ENCODE measurements at places on chromosomes 3 and 15.
A peak's percentile ranks its signal among the peaks of the same experiment; 100 is the strongest.

DNA sequence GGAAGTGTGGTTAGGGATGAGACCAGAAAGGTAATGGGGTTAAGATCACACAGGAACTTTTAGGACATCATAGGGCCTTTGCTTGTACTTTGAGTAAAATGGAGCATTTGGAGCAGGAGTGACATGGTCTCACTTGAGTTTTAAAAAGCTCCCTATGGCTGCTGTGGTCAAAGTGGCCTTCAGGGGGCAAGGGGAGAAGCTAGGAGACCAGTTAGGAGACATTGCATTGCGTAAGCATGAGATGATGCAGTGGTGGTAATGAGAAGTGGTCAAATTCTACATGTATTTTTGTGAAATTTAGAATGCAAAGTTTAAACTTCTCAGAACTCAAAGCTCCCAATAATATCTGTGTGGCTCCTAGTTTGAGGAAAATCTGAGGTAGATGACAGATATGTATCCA lies 27.9 kb downstream of the MED12L start:
- DNase-seq = no peak

DNA sequence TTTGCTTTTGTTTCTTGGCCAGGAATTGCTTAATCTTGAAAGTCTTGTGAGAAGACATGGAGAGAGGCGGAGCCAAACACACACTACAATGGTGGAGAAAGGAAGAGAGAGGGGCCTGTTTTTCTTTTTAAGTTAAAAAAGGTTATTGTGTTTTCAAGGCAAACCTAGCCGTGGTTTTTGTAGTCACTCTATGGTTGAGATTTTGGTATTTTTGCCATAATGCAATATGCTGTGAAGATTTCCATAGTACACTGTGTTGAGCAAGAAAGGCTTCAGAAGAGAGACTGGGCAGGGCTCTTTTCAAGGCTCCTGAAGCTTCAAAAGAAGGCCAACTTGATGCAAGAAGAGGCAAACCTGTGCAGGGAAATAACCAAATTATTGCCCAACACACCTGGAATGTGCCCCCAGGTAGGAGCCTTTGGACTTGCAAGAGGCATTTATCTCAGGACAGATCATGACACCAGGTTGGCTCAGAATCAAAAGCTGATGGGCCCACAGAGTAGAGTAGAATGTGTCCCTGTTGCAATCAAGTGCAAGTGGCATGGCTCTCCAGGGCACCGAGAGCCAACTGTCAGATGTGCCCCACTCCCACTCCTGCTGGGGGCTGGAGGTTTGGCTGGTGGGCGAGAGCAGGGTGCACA lies 22.1 kb downstream of the AMOTL2 start:
- DNase-seq = no peak

GRCh38 chr3:128698211-128699047 lies 27.6 kb upstream of the RAB7A start:
- no peak for DNase-seq

- DNase-seq = no peak
Observed at GRCh38 chr3:151911462-151911861, 38.0 kb downstream of the SUCNR1 start.

- no peak for DNase-seq
Observed at GRCh38 chr3:187398955-187399354, 30.8 kb downstream of the RTP4 start.

DNA sequence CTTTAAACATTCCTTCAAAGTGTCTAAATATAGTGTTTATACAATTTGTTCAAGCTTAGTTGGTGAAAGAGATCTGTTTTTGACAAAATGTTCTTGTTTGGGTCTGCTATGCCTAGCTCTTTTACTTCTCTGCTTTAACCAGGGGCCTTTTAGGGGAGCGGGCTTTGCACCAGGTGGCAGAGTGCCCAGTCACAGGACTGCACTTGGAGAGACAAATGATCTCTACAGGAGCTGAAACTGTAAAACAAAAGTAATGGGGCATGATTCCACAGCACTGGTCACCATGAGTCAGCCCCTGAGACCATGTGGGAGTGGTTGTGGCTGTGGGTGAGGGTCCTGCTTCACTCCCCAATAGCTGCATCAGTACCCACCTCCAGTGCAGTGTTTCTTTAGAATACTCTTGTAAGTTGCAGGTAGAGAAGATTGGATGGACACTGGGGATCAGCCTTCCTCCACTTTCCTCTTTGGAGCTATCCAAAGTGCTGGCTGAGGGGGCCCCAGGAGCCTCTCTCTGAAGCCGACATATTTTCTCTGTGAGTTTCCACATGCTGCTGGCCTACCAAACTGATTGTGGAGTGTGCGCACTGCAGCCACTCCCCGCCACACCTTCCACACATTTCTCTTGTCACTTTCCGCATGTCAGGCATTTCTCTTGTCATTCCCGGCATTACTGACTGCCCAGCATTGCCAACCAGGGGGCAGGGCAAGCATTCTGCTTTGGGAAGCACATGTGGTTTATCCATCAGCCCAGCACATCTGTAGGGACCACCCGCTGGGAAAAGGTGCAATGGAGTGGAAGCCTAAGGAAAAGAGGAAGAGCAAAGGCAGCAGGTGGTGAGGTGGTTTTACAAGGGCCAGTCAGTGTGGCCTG lies 110.0 kb downstream of the EPHB1 start:
- no peak for DNase-seq

DNA sequence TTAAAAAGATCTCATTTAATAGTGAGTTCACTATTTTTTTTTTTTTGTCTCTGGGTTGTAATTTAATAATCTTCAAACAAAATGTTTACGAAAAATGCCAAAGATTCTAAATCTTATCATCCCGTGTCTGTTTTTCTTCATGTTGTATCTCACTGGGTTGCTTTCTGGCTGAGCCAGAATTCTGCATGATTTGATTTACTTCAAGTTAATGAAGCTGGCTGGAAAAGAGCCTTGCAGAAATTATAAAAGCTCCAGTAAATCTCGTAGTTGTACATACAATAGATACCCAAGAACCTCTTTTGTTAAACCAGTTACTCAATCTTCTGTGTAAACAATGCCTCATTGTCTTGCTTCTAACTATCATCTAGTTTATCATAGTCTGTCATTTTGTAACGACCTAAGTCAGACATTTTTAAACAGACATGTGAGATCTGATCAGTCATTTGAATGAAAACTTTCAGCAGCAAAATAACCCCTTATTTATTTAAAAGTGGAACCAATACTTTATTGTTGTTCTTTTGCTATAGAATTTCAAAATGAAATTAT lies 249.0 kb downstream of the MCTP2 start:
- no peak for DNase-seq

- DNase-seq = no peak
Observed at GRCh38 chr15:94815110-94815731, 583.9 kb downstream of the MCTP2 start.

- DNase-seq = no peak
Observed at GRCh38 chr3:145719114-145719513, 441.9 kb downstream of the PLOD2 start.

GRCh38 chr15:54109014-54109413 lies 130.8 kb downstream of the UNC13C start:
- no peak for DNase-seq

- DNase-seq = no peak
Observed at GRCh38 chr3:113847664-113848461, 9.3 kb downstream of the GRAMD1C start.

- no peak for DNase-seq
Observed at GRCh38 chr15:74276560-74276959, 40.4 kb downstream of the CCDC33 start.

DNA sequence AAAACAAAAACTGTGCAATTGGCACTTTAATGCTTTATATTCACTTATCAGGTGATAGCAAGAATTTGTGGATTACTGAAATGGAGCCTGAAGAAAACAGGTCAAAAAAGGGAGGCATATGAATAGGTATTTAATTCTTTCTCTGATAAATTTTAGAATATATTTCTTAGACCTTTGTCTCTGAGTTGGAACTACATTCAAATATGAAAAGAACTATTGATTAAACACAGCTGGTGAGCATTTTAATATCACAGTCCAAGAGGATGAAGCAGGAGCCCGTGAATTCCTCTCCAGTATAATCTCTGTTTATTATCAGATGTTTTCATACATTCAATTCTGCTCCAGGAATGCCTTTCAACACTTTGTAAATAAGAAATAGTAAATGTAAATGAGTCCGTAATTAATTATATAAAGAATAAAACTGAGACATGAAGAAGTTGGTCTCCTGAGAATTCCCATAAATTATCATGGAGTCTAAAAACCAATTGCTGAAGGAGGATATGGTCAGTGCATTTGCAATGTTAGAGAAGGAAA lies 86.3 kb upstream of the ARHGEF26 start:
- no peak for DNase-seq

DNA sequence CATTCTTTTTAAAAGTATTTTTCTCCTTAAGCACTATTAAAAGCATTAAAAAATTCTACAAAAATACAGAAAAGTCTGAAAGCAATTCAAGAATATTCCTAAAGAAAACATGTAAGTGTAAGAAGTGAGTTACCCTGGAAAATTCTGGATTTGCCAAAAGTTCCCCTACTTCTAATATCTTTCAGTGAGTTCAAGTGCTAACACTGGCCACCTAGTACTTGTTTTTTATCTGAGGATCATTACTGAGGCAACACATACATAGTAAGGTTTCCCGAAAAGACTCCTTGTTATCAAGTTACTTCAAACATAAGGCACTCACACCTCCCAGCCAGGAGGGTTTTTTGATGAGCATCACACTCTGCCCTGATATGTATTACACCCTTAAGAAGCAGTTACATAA lies 158.4 kb downstream of the TIGIT start:
- DNase-seq = no peak

GRCh38 chr15:40363611-40364010 lies 5.6 kb downstream of the DISP2 start:
- no peak for DNase-seq

- no peak for DNase-seq
Observed at GRCh38 chr3:57261929-57262328, 30.6 kb downstream of the ASB14 start.

- DNase-seq = no peak
Observed at GRCh38 chr3:18529631-18530030, 104.5 kb upstream of the SATB1 start.

- DNase-seq = no peak
Observed at GRCh38 chr15:47442371-47442770, 274.9 kb upstream of the SEMA6D start.

DNA sequence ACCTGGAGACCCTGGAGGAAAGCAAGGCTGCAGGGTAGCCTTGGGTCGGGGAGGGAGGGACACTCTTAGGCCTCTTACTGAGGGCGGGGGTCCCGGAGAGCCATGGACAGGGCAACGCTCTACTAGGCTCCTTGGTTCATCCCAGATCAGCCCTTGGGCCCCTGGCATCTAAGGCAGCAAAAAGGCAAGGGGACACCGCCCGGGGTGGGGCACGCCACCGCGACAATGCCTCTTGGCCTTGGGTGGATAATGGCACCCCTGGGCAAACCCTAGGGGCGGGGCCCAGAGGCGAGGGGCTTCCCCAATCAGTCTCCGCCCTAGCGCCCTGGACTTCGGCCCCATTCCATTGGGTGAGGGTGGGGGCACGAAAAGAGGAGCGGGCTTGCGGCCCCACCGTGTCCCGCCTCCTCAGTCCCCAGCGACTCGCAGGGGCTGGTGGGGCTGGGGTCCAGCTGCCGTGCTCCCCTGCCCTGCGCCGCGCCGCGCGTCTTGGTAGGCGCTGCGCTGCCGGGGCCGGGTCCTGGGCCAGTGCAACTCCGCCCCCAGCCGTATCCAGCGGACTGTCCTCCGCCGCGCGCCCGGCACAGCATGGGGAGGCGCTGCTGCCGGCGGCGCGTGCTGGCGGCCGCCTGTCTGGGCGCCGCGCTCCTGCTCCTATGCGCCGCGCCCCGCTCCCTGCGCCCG lies at the start of gene CHST13:
Gene CHST13 (plus strand): TSS at position 411 of the 684 bp plus-strand sequence. CDS start 178 bp downstream, at position 589.
- no peak for DNase-seq

DNA sequence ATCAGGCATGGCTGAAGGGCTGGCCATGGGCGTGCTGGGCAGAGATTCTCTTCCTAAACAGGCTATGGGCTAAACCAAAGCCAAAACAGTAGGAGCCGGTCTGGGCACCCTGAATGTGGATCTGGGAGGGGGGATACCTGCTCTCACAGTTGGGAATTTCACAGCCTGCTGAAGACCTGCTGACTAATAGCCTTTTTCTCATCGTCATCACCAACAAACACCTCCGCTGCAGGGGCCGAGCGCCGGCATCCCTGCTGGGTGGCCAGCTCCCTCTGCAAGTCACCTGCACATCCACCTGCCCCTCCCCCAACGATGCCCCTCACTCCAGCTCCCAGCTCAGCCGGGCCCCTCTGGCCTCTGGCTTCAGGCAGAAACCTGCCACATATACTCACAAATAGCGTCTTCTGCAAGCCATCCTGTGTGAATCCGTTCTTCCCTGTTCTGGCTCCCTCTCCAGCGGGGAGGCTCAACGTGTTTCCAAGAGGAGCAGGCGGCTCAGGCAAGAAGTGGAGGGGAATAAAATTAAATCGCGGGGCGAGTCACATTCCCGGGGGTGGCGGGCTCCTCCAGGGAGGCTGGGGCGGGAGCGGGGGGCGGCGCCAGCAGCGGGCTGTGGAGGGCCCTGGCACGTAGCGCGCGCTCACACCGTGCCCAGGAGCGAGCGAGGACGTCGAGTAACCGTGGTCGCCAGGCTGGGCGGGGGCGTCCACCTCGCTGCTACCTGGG lies 466 bp downstream of the IQSEC1 start:
- no peak for DNase-seq

DNA sequence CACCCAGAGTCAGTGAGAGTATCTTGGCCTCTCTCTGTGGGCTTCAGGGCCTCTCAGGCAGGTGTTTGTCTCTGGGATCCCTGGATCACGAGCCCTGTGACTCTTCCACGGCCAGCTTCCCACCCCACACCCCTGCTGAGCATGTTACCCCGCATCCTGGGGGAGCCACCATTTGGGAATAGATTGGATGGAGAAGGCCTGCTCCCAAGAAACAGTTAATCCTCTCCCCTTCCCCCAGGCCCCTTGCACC lies 15.5 kb upstream of the SRP14 start:
- DNase-seq = no peak

DNA sequence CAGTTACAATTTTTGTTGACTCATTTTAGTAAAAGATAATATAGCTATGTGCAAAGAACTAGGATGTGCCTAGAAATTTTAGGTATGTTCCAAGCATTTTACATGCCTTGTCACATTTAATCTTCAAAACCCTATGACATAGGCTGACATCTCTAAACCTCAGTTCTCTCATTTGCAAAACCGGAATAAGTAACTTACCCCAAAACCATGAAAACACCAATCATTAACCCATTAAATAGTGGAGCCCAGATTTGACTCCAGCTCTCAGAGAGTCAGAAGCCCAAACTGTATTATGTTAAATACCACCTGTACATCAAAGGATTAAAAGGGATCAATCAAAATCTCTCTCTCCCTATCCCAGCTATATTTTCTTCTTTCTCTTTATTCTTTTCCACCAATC lies 36.6 kb downstream of the GSK3B start:
- DNase-seq = no peak

DNA sequence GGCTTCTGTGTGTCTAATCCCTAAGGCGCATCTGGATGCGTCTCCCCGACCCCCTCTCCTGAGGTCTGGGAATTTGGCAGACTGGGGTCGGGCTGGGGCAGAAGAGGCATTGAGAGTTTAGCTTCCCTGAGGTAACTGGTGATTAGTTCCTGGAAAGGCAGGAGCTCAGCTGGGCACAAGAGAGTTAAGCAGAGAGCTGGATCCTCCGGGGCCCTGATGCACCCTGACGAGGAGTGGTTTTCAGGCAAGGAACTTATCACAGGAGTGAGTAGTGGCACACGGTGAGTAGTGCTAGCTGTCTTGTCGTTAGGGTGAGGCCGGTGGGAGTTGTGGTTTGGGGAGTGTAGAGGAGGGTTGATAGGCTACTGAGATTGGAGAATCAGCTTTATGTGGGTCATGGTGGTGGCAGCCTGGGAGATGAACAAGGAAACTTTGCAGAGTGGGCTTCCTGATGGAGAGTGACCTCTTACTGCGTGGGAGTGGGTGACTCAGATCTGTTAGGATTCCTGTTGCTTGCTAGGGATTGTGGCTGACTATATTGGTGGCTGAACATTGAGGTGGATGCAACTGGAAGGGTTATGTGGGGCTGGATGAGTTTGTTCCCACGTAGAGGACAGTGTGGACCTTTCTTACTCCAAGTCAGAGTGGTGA lies 897 bp downstream of the RAD54L2 start:
- peak; percentile 1 for DNase-seq

Data from activated CD8-positive, alpha-beta memory T cell treated with anti-CD3 and anti-CD28 coated beads for 1 hour (primary cell).